ENCODE measurements at places on chromosomes 5 and 9.

DNA sequence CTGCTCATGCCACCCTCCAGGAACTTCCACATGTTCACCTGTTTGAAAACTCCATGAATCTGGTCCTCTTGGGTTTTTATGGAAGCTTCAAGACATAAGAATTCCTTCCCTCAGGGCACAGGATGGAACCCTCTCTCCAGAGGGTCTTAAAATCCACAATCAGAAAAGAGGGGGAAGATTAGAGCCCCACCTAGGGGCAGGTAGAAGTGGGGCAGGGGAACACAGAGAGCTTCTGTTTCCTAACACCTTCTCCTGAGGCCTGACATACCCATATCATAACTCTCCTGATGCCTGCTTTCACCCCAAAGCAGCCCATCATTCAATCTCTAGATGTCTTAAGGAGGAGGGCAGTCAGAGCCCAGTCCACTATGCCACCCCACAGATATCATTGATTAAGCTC is 1087.7 kb upstream of the ARRDC3 start:
- peaks cover 3% of the 10 kb centered on the region for H3K27me3 ChIP-seq
- DNase-seq: no peak
- no peak overlapping the region for H3K4me3 ChIP-seq
- H3K4me1 ChIP-seq: no peaks in the 10 kb centered on the region

- peaks cover 10% of the 10 kb centered on the region for H3K27me3 ChIP-seq
- peaks cover 22% of the 10 kb centered on the region for H3K36me3 ChIP-seq
Measured at GRCh38 chr9:17402309-17402708, 176.6 kb upstream of the SH3GL2 start.

DNA sequence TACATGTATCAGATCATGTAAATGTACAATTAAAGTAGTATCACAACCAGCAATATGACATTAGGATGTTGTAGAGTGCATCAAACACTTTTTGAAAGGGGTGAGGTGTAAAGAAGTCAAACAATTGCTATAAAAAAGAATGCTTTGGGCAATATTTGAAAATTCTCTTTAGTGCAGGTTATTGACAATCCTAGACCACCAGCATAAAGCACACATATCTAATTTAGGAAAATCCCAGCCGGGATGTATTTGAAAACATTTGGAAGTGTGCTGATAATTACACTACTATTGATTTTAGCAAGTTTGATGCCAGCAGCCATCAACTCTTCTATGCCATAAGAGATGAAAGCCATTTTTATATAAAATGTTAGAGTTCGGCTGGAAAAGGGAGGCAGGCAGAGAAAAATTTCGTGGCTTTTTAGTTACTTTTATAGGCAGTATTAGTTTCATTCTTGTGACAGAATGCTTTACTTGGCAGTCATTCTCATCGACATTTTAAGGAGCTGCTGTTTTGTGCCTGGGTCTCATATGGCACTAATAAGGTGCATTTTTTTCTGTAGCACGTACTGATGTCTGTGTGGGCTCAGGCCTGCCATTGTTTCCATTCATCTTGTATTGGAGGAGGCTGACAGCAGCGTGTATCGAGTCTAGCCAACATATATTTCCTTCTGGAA is 285.7 kb downstream of the AOPEP start:
- no peaks in the 10 kb centered on the region for H3K27me3 ChIP-seq
- H3K4me3 ChIP-seq: no peak overlapping the region
- peaks cover 46% of the 10 kb centered on the region for H3K4me1 ChIP-seq
- DNase-seq: no peak
- peaks cover 47% of the 10 kb centered on the region for H3K36me3 ChIP-seq

- no peak for DNase-seq
- H3K4me3 ChIP-seq: no peak overlapping the region
- H3K27me3 ChIP-seq: peaks cover 3% of the 10 kb centered on the region
- no peak overlapping the region for H3K27ac ChIP-seq
Measured at GRCh38 chr9:127723444-127723843, 7.6 kb downstream of the TTC16 start.

DNA sequence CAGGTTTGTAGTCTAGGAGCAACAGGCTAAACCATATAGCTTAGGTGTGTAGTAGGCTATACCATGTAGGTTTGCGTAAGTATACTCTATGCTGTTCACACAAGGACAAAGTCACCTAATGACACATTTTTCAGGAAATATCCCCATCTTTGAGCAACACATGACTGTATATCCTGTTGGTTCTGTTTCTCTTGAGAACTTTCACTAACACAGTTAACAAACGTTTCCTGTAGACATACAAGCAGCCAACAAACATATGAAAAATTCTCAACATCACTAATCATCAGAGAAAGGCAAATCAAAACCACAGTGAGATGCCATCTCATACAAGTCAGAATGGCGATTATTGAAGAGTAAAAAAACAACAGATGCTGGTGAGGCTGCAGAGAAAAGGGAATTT is 68.2 kb downstream of the NR2F1-AS1 start:
- no peaks in the 10 kb centered on the region for H3K27me3 ChIP-seq
- H3K4me1 ChIP-seq: no peaks in the 10 kb centered on the region
- DNase-seq: no peak
- H3K36me3 ChIP-seq: peaks cover 8% of the 10 kb centered on the region
- H3K4me3 ChIP-seq: no peak overlapping the region
- H3K27ac ChIP-seq: no peak overlapping the region

GRCh38 chr9:126650404-126651341 is 36.9 kb downstream of the LMX1B start:
- H3K27ac ChIP-seq: peak overlapping the region; percentile 74
- no peaks in the 10 kb centered on the region for H3K36me3 ChIP-seq
- peak overlapping the region; percentile 41 for H3K4me3 ChIP-seq
- DNase-seq: no peak

- H3K4me3 ChIP-seq: no peak overlapping the region
- peaks cover 5% of the 10 kb centered on the region for H3K36me3 ChIP-seq
- peaks cover 5% of the 10 kb centered on the region for H3K27me3 ChIP-seq
- H3K4me1 ChIP-seq: no peaks in the 10 kb centered on the region
- no peak for DNase-seq
Measured at GRCh38 chr9:3807601-3808000, 281.8 kb upstream of the RFX3 start.

GRCh38 chr9:116860509-116861120 is 173.5 kb downstream of the TRIM32 start:
- peak overlapping the region; percentile 42 for H3K27ac ChIP-seq
- no peak for DNase-seq
- no peaks in the 10 kb centered on the region for H3K36me3 ChIP-seq

- peaks cover 15% of the 10 kb centered on the region for H3K4me1 ChIP-seq
- H3K27ac ChIP-seq: no peak overlapping the region
- no peak for DNase-seq
- no peak overlapping the region for H3K4me3 ChIP-seq
- H3K36me3 ChIP-seq: no peaks in the 10 kb centered on the region
Measured at GRCh38 chr5:146890066-146890465, 11.5 kb upstream of the PPP2R2B start.

DNA sequence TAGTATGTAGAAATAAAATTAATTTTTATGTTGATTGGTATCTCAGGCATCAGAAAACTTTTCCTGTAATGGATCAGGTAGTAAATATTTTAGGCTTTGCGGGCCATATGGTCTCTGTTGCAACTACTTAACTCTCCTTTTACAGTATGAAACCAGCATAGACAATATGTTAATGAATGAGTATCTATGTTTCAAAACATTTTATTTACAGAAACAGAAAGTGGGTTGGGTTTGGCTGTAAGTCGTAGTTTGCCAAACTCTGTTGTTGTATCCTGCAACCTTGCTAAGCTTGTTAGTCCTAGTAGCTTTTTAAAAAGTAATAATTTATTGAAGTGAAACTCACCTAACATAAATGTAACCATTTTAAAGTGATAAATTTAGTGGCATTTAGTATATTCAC is 132.1 kb downstream of the NR3C1 start:
- no peak overlapping the region for H3K27ac ChIP-seq
- H3K36me3 ChIP-seq: peaks cover 5% of the 10 kb centered on the region
- no peaks in the 10 kb centered on the region for H3K27me3 ChIP-seq
- no peak for DNase-seq

DNA sequence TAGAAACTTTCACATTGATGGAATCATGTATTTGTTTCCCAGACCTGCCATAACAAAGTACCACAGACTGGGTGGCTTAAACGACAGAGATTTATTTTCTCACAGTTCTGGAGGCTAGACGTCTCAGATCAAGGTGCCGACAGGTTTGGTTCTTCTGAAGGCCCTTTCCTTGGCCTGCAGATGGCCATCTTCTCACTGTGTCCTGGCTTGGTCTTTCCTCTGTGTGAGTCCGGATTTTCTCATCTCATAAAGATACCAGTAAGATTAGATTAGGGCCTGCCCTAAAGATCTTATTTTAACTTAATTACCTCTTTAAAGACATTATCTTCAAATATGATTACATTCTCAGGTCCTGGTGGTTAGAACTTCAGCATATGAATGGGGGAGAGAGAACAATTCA is 5.8 kb downstream of the USP20 start:
- peaks cover 27% of the 10 kb centered on the region for H3K4me1 ChIP-seq
- H3K36me3 ChIP-seq: peaks cover 4% of the 10 kb centered on the region
- DNase-seq: no peak
- H3K27ac ChIP-seq: no peak overlapping the region
- H3K27me3 ChIP-seq: no peaks in the 10 kb centered on the region
- no peak overlapping the region for H3K4me3 ChIP-seq

DNA sequence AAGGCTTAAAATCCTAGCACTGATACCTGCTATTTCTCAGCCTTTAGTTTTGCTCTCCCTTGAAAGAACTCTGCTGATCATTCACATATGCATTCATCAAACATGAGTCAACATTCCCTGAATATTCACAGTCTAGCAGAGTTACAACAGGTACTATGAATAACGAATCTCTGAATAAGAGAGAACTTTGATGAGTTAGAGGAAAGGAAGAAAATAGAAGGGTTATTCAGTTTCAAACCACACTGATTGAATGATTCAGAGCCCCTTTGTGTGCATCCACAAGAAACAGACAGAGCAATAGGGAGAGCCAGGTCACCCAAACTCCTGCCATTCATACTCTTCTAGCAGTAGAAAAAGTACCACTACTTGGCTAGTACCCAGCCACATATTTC is 36.0 kb downstream of the FOXD1 start:
- no peaks in the 10 kb centered on the region for H3K36me3 ChIP-seq
- no peak for DNase-seq
- H3K4me1 ChIP-seq: peaks cover 13% of the 10 kb centered on the region
- H3K27ac ChIP-seq: no peak overlapping the region

- H3K27me3 ChIP-seq: no peaks in the 10 kb centered on the region
- DNase-seq: no peak
- H3K36me3 ChIP-seq: no peaks in the 10 kb centered on the region
- H3K4me3 ChIP-seq: no peak overlapping the region
- H3K27ac ChIP-seq: no peak overlapping the region
Measured at GRCh38 chr5:107968998-107969397, 298.3 kb upstream of the EFNA5 start.

DNA sequence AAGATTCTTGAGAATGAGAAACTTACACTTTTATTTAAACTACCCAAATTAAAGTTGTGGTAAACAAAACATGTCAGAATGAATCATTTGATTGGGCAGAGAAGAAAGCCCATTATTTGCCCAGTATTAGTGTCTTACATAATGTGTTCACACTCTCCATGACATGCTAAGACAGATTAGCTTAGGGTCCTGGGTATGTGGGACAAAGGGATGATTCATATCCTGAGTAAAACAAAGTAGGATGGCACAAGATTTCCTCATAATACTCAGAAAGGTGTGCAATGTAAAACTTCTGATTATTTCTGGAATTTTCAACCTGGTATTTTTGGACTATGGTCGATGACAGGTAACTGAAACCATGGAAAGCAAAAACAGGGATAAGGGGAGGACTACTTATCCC is 183.9 kb upstream of the POU5F2 start:
- peaks cover 12% of the 10 kb centered on the region for H3K4me1 ChIP-seq
- DNase-seq: no peak
- peaks cover 3% of the 10 kb centered on the region for H3K36me3 ChIP-seq
- no peaks in the 10 kb centered on the region for H3K27me3 ChIP-seq
- H3K4me3 ChIP-seq: no peak overlapping the region
- H3K27ac ChIP-seq: no peak overlapping the region

DNA sequence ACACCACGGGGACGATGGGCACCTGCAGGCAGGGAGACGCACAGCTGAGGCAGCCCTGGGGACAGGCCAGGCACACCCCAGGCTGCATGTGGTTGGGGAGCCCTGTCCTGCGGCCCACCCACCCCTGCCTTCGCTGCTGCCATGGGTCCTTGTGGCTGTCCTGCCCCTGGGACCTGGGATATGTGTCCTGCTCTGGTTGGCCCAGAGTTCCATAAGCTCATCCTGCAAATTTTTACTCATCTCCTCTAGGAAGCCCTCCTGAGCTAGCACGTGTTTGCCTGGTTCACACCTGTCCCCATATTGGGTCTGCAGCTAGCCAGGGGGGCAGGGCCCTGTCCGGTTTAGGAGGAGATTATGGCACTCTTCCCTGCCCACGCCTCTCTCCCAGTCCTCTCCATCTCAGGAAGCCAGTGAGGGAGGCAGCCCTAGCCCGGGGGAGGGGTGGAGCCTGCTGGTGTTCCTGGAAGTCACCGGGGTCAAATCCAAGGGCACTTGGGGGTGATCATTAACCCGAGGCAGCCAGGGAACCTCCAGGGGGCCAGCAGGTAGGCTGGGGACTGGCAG is 12.2 kb downstream of the EGFL7 start:
- no peaks in the 10 kb centered on the region for H3K36me3 ChIP-seq
- no peak overlapping the region for H3K4me3 ChIP-seq
- DNase-seq: no peak
- no peaks in the 10 kb centered on the region for H3K27me3 ChIP-seq
- peaks cover 5% of the 10 kb centered on the region for H3K4me1 ChIP-seq

DNA sequence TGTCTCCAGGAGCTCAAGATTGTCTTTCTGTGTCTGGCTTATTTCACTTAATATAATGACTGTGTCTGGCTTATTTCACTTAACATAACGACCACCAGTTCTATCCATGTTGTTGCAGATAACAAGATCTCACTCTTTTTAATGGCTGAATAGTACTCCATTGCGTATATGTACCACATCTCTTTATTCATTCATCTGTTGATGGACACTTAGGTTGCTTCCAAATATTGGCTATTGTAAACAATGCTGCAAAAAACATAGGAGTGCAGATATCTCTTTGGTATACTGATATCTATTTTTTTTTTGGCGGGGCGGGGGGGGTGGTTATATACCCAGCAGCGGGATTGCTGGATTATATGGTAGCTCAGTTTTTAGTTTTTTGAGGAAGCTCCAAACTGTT is 45.5 kb downstream of the FER start:
- no peak overlapping the region for H3K4me3 ChIP-seq
- no peak overlapping the region for H3K27ac ChIP-seq
- DNase-seq: no peak
- H3K36me3 ChIP-seq: peaks cover 26% of the 10 kb centered on the region

GRCh38 chr5:67969176-67969575 is 246.4 kb upstream of the PIK3R1 start:
- no peak overlapping the region for H3K4me3 ChIP-seq
- no peaks in the 10 kb centered on the region for H3K27me3 ChIP-seq
- DNase-seq: no peak
